ENCODE measurements at places on chromosomes 2 and 18. TPM values are rescaled to one million over a fixed set of nuclear protein-coding genes. Genes with fewer than 3 reads are reported as not detected.

ST8SIA5 gene
- not detected for total RNA-seq

SCN1A gene
- not detected for total RNA-seq

WIPF1 gene
- 161 TPM for total RNA-seq

LRRTM4 gene
- total RNA-seq = not detected

TEX44 gene
- not detected for total RNA-seq

POU3F3 gene
- total RNA-seq = not detected

SERPINB11 gene
- total RNA-seq = not detected

CDK5R2 gene
- total RNA-seq = not detected

DNA sequence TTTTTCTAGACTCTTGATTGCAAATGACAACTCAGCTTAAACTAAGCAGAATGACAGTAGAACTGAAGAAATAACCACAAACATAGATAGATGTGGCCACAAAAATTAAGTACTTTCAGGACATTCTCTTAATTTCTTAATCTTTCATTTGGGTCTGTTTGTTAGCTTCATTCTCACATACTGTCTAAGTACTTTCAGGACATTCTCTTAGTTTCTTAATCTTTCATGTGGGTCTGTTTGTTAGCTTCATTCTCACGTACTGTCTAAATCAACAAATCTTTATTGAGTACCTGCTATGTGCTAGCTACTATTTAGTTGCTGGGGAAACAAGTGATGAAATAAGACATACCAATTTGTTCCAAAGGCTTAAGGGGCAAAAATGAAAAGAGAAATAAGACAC, 35.1 kb downstream of the FAM117B start:
- peak overlapping the region; percentile 64 for H3K4me3 ChIP-seq
- H3K27me3 ChIP-seq = no peaks in the 10 kb centered on the region
- DNase-seq = no peak

GRCh38 chr2:173903601-173904394, 61.4 kb downstream of the SP3 start:
- no peak for DNase-seq
- no peak overlapping the region for H3K4me3 ChIP-seq
- peaks cover 11% of the 10 kb centered on the region for H3K4me1 ChIP-seq
- peaks cover 27% of the 10 kb centered on the region for H3K36me3 ChIP-seq
- H3K27me3 ChIP-seq = no peaks in the 10 kb centered on the region

DNA sequence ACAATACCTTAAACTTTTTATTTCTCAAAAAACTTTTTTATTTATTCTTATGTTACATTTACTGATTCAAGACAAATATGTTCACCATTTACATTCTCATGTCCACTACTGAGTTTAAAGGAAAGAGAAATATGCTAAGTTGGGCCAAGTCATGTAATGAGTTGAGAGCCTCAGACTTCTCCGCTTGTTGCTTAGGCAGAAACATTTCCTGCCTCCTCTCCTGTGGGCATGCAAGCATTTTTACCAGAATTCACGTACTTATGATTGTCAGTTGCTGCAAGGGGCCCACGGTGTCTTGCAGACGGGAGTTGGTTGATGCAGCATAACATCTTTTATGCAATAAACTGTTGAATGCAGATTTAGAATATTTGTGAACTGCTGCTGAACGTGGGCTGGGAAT, 51.8 kb downstream of the MYO1B start:
- no peaks in the 10 kb centered on the region for H3K4me1 ChIP-seq
- H3K4me3 ChIP-seq = no peak overlapping the region
- DNase-seq = no peak

DNA sequence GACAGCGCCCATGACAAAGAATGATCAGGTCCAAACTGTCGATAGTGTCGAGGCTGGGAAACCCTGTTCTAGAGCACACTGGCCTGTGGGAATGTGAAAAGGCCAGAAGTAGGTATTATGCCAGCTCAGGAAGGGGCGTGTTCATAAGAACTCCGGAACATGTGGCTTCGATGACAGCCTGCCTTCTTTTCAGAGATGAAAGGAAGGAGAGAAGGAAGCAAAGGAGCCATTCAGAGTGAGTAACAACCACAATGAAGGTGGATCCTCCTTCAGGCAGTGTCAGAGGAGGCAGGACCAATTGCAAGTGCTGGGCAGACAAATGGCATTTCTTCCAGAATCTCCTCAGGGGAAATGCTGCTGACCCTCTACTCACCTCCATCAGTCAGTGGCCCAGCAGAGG, 58.5 kb downstream of the NCKAP5 start:
- no peak for DNase-seq
- no peaks in the 10 kb centered on the region for H3K4me1 ChIP-seq
- H3K27me3 ChIP-seq = no peaks in the 10 kb centered on the region
- no peak overlapping the region for H3K4me3 ChIP-seq
- no peaks in the 10 kb centered on the region for H3K36me3 ChIP-seq

DNA sequence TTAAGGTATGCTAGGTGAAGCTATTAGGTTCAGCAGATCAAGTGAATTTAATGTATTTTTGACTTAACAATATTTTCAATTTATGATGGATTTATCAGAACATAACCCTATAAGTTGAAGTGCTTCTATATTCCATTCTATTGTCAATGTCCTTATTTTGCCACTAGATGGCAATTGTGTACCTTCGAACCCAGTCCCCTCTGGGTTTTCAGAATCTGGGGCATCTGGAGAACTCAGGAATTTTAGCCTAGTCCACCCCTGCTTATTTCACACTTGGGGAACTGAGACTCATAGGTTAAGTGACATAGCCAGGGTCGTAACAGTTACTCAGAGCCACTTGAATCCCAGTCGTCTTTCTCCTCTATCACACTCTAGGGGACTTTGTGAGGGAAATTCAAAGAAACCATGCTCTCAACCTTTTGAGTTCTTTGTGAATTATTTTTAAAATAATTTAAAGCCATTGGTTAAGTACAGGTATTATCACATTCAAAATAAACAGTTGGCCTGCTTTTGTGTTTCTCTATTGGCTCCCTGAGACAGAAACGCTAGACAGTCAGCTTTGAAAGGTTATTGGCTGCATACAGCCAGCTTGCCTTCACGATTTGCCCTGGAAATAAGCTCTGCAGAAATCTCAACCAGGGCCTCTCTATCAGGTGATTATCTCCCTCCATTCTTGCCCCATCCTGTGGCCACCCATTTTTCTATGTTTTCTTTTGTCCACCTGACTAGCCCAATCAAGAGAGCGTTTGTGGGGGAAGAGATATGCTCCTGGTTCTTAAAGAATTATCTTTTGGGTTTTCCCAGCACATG, 145.0 kb downstream of the TTC27 start:
- H3K4me1 ChIP-seq = peaks cover 3% of the 10 kb centered on the region
- H3K27ac ChIP-seq = no peak overlapping the region
- H3K36me3 ChIP-seq = peaks cover 19% of the 10 kb centered on the region
- no peaks in the 10 kb centered on the region for H3K27me3 ChIP-seq
- no peak for DNase-seq

DNA sequence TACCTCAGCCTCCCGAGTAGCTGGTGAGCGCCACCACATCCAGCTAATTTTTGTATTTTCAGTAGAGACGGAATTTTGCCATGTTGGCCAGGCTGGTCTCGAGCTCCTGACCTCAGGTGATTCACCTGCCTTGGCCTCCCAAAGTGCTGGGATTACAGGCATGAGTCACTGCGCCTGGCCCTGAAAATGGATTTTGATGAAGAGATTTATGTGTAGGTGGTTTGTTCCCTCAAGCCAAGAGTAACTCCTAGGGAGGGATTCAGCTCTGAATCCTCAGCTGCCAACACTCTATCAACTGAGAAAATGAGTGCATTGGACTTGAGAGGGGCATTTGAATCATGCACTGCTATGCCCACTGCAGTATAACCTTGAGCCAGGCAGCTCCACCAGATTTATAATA, 17.5 kb upstream of the LIPG start:
- H3K4me1 ChIP-seq = no peaks in the 10 kb centered on the region
- no peak overlapping the region for H3K4me3 ChIP-seq
- no peak for DNase-seq
- peaks cover 4% of the 10 kb centered on the region for H3K27me3 ChIP-seq
- no peaks in the 10 kb centered on the region for H3K36me3 ChIP-seq
- H3K27ac ChIP-seq = no peak overlapping the region

GRCh38 chr2:223735659-223736244, 101.6 kb downstream of the AP1S3 start:
- DNase-seq = no peak
- H3K27me3 ChIP-seq = peaks cover 3% of the 10 kb centered on the region
- H3K4me1 ChIP-seq = no peaks in the 10 kb centered on the region
- no peak overlapping the region for H3K4me3 ChIP-seq
- H3K36me3 ChIP-seq = no peaks in the 10 kb centered on the region

DNA sequence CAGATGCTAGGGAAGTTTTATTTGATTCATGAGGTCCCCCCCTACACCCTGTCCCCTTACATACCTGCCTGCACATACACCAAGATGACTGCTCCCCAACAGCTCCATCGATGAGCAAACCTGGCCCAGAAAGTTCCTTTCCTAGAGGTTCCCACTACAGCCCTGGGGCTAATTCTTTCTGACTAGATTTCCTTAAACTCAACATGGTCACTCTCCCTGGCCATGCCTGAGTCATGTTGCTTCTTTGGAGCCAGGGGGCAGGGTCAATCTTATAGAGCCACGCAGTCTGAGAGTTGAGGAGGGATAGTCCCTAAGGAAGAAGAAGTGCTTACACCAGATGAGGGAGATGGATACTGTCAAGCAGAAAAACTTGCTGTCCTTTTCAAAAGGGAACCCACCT, 67.7 kb upstream of the GLI2 start:
- no peaks in the 10 kb centered on the region for H3K4me1 ChIP-seq
- peaks cover 3% of the 10 kb centered on the region for H3K36me3 ChIP-seq
- peaks cover 34% of the 10 kb centered on the region for H3K27me3 ChIP-seq
- H3K27ac ChIP-seq = no peak overlapping the region
- H3K4me3 ChIP-seq = no peak overlapping the region

DNA sequence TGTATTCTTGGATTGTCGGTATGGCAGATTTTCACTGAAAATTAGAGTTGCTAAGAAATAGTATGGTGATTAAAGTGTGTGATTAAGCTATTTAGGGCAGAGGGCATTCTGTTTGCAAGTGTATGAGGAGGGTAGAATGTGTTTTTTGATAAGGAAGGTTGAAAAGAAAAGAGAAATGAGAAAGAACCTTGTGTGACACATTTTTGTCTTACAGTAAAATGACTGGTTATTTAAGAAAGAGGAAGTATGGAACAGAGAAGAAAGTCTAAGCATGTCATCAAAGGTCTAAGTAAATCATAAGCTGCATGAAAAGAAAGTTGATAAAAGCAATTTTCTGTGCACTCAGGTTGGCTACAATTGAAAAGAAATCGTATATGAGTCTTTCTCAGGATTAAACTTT, 5.2 kb upstream of the RSAD2 start:
- H3K36me3 ChIP-seq = peaks cover 11% of the 10 kb centered on the region
- no peak for DNase-seq
- no peak overlapping the region for H3K4me3 ChIP-seq
- H3K27ac ChIP-seq = peak overlapping the region; percentile 84
- peaks cover 46% of the 10 kb centered on the region for H3K4me1 ChIP-seq

DNA sequence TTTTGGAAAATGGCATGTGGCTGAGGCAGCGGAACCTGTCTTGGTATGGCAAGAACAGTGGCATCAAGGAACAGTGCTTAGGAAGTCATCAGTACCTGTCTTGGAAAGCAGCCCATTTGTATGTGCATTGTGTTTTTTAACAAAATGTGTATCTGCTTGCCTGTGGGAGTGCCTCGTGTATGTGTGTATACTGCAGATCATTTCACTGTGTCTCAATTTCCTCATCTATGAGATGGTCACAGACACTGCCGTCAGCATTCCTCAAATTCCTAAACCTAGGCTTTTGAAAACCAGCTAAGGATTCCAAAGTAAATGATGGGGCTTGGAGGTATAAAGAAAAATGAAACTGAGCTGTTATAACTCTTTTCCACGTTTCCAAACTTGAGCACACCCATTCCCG, 441.3 kb downstream of the RND3 start:
- H3K36me3 ChIP-seq = no peaks in the 10 kb centered on the region
- H3K27me3 ChIP-seq = no peaks in the 10 kb centered on the region
- DNase-seq = no peak
- no peak overlapping the region for H3K4me3 ChIP-seq
- no peak overlapping the region for H3K27ac ChIP-seq

GRCh38 chr2:69674316-69674670, 30.8 kb upstream of the AAK1 start:
- DNase-seq = no peak
- H3K27me3 ChIP-seq = no peaks in the 10 kb centered on the region
- peak overlapping the region; percentile 13 for H3K27ac ChIP-seq
- peaks cover 32% of the 10 kb centered on the region for H3K4me1 ChIP-seq
- H3K4me3 ChIP-seq = no peak overlapping the region

GRCh38 chr2:36819095-36819711, 122.7 kb downstream of the VIT start:
- no peaks in the 10 kb centered on the region for H3K4me1 ChIP-seq
- H3K36me3 ChIP-seq = no peaks in the 10 kb centered on the region
- H3K27me3 ChIP-seq = no peaks in the 10 kb centered on the region
- H3K27ac ChIP-seq = no peak overlapping the region
- no peak for DNase-seq

DNA sequence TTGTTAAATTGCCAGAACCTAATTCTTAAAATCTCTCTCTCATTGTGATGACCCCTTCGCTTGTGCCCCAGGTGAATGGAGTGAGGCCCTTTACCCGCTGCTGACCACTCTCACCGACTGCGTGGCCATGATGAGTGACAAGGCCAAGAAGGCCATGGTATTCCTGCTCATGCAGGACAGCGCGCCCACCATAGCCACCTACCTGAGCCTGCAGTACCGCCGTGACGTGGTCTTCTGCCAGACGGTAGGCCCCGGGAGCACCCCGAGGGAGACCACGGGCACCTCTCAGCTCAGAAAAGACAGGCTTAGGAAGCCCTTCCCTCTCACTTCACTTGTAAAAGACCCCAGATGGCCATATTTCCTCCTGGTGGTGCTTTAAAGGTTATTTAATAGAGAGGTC, 44.9 kb downstream of the COA5 start:
- no peak overlapping the region for H3K27ac ChIP-seq
- no peak for DNase-seq
- no peaks in the 10 kb centered on the region for H3K27me3 ChIP-seq
- peaks cover 8% of the 10 kb centered on the region for H3K4me1 ChIP-seq
- peaks cover 28% of the 10 kb centered on the region for H3K36me3 ChIP-seq

DNA sequence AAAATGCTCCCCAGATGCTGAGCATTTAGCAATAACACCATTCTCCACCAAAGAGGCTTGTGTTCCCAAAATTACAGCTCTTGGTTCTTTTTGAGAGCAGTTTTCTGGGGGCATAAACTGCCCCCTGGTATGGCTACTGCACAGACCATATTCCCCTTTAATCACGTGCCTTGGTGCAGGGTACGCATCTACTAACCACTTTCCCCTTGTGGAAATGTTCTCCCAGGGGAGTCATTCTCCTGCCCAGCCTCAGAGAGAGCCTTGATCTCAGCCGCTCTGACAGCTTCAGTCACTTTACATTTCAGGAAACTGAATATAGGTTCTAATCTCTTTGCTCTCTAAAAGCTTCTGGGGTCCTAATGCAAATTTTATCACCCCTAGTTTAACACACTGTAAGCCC, 44.7 kb upstream of the EML6 start:
- DNase-seq = no peak
- peaks cover 25% of the 10 kb centered on the region for H3K4me1 ChIP-seq
- H3K27me3 ChIP-seq = peaks cover 56% of the 10 kb centered on the region

GRCh38 chr2:42317945-42318344, 43.1 kb downstream of the COX7A2L start:
- peak overlapping the region; percentile 55 for H3K27ac ChIP-seq
- no peaks in the 10 kb centered on the region for H3K27me3 ChIP-seq
- H3K4me1 ChIP-seq = peaks cover 32% of the 10 kb centered on the region
- no peak for DNase-seq
- no peak overlapping the region for H3K4me3 ChIP-seq

GRCh38 chr2:25405611-25406295, 64.0 kb upstream of the DNMT3A start:
- no peak overlapping the region for H3K27ac ChIP-seq
- H3K4me1 ChIP-seq = peaks cover 13% of the 10 kb centered on the region
- no peaks in the 10 kb centered on the region for H3K27me3 ChIP-seq
- no peaks in the 10 kb centered on the region for H3K36me3 ChIP-seq
- no peak overlapping the region for H3K4me3 ChIP-seq
- DNase-seq = no peak
